ENCODE measurements at places on chromosomes 13 and 19. TPM values are rescaled to one million over a fixed set of nuclear protein-coding genes. Genes with fewer than 3 reads are reported as not detected.

DNA sequence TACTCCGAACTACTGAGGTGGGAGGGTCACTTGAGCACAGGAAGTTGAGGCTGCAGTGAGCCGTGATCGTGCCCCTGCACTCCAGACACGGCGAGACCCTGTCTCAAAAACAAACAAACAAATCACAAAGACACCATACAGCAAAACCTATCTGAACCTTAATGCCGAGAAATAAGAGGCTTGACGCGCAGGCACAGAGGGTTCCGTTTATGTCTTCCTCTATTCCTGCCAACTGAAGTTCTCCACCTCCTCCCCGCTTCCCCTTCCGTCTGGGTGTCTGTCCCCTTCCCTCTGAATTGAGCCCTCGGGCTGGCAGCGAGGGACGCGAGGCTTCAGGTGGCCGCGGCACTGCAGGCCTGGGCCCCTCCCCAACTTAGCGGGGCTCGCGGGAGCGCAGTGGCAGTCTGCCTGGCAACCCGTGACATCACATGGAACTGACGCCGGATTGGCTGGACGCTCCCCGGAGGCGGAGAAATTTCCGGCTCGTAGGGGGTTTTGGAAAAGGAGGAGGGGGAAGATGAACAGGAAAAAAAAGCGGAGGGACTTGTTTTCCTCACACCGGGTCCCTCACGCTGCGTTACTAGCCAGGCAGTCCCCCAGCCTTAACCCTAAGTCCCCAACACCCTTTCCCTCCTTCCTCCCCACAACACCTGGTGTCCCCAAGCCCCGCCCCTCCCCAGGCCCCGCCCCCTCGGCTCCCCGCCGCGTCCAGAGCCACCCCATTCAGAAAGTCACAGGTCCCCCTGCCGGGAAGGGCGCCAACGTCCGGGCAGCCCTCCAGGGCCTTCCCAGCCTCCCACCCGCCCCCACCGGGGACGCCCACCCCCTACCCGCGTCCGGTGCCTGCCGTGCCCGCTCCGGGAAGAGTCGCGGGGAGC is 1.1 kb upstream of the MYBPC2 start:
- peak; percentile 84 for DNase-seq

- no peak for DNase-seq
These were observed 14.1 kb upstream of the MYH14 start for GRCh38 chr19:50189331-50189730.

DNA sequence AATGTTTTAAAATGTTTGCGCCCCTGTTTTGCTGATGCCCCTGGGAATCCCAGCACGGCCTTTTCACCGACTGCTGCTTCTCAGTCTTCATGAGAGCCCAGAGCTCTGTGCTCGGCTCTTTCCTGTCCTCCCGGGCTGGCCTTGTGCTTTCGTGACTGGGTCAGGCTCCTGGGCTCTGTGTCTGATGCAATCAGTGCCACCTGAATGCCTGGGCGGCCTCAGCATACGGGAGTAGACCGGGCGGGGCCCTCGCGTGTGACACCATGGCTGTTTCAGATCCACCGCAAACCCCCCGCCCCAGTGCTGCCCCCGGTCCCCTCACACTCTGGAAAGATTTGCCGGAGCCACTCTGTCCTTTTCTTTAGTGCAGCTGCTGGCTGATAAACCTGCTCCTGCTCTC is 21.4 kb downstream of the PABPC3 start:
- DNase-seq: no peak

- DNase-seq: no peak
These were observed 503.9 kb downstream of the GPC5 start for GRCh38 chr13:91902291-91902690.

DNA sequence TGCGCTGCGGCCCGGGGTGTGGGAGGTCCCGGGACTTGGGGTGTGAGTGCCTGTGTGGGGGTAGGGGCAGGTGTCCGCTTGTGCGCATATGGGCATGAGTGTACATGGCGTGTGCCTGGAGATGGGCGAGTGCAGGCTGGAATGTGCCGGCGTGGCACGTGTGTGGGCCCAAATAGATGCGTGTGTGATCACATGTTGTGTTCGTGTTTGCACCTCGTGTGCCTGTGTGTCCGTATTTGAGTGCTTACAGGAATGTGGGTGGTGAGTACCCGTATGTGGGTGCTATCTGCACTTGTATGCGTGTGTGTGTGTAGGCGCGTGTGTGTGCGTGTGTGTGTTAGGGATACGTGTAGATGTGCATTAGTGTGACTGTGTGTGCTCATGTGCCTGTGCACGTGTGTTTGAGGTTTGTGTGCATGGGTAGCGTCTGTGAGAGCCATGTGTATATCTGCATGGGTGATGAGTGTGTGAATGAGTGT is 3.4 kb downstream of the ZNF536 start:
- DNase-seq: no peak

- no peak for DNase-seq
These were observed 128.4 kb upstream of the SPACA7 start for GRCh38 chr13:112247471-112248405.

- no peak for DNase-seq
These were observed 47.9 kb upstream of the CEACAM21 start for GRCh38 chr19:41528106-41528505.

GRCh38 chr19:4624301-4624700 is 15.0 kb upstream of the TNFAIP8L1 start:
- no peak for DNase-seq

DNA sequence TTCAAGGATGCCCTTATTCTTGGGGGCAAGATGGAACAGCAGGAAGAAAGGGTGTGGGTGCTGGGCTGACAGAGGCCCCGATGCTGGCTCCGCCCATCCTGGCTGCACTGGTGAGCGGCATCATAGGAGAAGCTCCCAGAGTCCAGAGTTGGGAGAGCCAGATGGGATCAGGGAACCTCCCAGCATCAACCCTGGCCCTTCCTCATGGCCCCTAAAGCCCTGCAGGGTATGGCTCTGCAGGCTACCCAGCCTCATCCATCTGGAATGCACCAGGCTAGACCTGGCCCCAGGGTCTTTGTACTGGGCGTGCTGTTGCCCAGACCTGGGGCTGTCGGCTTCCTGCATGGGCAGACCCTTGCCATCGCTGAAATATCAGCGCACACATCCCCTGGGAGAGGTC is 7.9 kb upstream of the ELL start:
- no peak for DNase-seq

- DNase-seq: no peak
These were observed 299.3 kb downstream of the UQCRFS1 start for GRCh38 chr19:28913626-28914025.

DNA sequence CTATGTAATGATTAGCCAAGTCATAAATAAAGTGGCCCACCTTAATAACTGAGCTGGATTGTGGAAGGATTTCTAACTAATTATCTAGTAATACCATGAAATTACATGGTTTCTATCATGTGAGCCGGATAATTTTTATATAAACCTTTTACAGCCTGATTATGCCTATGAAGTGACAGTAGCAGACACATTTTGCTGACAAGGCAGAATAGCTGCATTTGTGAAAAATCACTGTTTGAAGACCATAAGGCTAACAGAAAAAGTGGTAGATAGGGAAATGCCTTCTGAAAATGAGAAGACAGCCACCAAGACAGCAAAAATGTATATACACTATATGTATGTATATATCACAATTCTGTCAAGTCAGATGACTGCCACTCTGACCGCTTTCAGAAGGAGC is 27.1 kb downstream of the SLITRK5 start:
- no peak for DNase-seq

DNA sequence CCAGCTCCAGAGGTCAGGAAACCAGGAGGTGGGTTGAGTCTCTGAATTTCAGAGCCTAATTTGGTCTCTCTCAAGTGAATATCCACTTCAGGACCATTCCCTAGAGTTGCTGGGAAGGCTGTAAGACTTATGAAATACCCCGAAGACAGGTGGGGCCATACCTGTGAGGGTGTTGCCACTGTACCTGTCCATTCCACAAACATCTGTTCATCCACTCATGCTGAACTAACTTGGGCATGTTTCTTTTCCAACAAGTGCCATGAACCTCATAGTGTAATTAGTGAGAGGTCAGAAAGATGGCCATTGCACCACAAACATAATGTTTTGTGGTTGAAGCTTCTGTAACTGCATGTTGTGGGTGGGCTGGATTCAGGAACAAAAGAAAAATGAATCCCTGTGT is 7.8 kb downstream of the ILF3 start:
- no peak for DNase-seq

DNA sequence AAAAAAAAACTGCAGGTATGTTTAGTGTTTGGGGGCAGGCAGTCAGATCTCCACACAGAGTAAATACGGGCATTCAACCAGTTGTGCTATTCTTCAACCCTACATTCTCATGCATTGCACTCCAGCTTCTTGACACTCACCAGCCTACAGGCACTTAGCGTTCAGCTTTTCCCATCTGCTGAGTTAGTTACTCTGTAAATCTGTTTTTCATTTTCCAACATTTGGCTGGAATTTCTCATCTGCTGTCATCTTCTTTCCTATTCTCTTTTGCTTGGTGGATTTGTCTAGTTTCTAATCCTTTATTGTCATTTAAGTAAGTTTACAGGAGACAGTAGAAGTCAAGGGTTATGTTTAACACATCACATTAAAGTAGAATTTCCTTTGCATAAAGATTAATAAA is 1318.9 kb downstream of the OLFM4 start:
- no peak for DNase-seq

DNA sequence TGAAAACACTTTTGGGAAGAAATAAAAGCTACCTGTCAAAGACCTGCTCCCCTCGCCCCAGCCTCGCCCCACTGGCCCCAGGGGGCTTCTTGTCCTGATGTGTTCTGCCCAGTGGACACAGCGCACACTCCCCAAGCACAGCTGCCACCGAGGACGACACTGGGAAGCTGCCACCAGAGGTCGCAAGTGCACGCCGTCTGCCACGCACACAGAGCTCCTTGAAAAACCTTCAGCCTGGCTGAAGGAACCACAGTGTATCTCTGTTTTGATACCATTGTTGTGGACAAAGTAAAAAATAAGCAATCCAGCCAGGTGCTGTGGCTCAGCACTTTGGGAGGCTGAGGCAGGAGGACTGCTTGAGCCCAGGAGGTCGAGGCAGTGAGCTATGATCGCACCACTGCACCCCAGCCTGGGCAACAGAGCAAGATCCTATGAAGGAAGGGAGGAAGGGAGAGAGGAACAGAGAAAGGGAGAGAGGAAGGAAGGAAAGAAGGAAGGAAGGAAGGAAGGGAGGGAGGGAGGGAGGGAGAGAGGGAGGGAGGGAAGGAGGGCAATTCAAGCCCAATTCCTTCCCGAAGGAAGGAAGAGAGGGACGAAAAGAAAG is 57.3 kb downstream of the CEBPG start:
- DNase-seq: peak; percentile 69

DNA sequence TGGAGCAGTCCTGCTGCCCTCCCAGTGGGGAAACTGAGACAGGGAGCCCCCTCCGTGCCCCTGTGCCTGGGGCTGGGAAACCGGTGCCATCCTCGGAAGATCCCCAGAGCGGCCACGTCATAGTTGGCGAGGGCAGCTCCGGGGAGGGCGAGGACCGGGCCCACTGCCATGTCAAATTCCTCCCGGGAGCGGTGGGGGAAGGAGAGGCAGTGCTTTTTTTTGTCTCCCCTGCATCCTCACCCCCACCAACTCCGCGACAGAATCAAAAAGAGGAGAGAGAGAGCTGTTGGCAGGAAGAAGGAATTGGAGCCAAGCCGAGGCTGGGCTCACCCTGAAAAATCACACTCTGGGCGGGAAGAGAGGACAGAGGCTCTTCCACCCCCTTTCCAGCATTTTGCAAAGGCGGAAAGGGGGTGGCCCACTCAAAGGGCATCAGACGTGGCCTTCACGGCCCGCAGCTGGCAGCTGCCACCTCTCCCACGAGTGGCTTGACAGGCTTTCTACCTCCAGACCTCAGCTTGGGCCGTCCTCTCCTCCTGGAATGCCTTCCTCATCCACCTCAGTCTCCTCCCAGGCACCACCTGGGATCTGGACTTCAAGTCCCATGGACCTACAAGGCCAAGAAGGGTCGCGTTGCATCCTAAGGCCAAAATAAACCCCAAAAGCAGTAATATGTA is 19.6 kb upstream of the NFIC start:
- peak; percentile 84 for DNase-seq

DNA sequence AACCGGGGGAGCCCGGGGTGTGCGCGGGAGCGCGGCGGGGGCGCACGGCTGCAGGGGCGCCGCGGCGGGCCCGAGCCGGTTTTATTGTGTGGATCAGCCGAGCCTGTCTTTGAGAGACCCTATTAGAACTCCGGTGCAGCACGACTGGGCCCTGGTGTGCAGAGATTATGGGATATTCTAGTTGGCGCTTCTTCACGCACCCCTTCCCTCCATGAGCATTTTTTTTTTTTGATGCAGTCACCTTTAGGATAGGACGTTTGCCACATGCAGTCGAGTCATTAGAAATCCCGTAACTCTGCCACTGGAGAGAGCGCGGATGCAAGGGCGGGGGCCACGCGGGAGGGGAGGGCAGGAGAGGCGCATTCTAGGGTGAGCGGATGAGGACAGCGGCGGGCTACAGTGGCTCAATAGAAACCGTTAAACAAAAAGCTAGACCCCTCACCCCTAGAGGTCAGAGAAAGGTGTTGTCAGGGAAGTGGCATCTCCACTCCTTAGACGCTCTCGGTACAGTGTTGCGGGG is 3.7 kb downstream of the FGF9 start:
- no peak for DNase-seq

GRCh38 chr13:41895478-41895877 is 65.4 kb downstream of the VWA8 start:
- DNase-seq: no peak

GRCh38 chr13:31521435-31521834 is 217.9 kb upstream of the RXFP2 start:
- DNase-seq: no peak

GRCh38 chr19:34276614-34277013 is 22.3 kb downstream of the GARRE1 start:
- no peak for DNase-seq

DNA sequence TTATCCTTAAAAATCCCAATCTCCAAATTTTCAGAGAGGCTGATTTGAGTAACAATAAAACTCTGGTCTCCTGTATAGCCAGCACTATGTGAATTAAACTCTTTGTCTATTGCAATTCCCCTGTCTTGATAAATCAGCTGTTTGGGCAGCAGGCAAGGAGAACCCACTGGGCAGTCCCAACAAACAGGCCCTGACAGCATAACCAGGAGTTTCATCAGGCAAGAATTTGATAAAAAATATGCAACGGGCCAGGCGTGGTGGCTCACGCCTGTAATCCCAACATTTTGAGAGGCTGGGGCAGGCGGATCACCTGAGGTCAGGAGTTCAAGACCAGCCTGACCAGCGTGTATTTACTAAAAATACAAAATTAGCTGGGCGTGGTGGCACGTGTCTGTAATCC is 42.1 kb downstream of the STK24 start:
- no peak for DNase-seq

DNA sequence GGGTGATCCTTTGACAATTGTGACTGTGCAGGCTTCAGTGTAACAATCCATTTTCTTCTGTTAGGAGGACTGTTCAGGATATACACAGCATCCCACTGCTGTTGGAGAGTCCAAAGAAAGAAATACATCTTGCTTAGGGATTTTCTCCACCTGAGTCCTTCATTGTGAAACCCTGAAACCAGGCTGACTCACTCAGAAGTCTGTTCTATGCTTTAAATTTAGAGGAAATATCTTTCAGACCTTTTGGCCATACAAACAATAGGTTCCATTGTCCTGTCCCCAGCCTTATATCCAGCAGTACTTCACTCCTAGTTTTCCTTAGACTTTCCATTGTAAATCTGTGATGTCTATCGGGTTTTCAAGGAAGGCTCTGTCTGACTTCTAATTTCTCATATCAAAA is 379.1 kb downstream of the SUCLA2 start:
- no peak for DNase-seq

- DNase-seq: no peak
These were observed 131.0 kb downstream of the TEX29 start for GRCh38 chr13:111451402-111451801.

INSL3 gene
- not detected for total RNA-seq

ZNF253 gene
- 8.2 TPM for total RNA-seq

COL5A3 gene
- 16.4 TPM for total RNA-seq

SPART gene
- 49.4 TPM for total RNA-seq

ZNF547 gene
- 3.6 TPM for total RNA-seq

FUT1 gene
- 2.1 TPM for total RNA-seq

ABHD13 gene
- 6.8 TPM for total RNA-seq

HTR2A gene
- total RNA-seq: 0.65 TPM
